ENCODE measurements at places on chromosomes 5 and 9. TPM values are rescaled to one million over a fixed set of nuclear protein-coding genes. Genes with fewer than 3 reads are reported as not detected.

C5orf52 gene
- total RNA-seq, result not detected

OR1J2 gene
- total RNA-seq, result not detected

PKD2L2 gene
- total RNA-seq, result 0.42 TPM

CARTPT gene
- total RNA-seq, result not detected

FRRS1L gene
- 2.5 TPM for total RNA-seq

PCDHB4 gene
- total RNA-seq, result 1.6 TPM

PCDHB5 gene
- total RNA-seq, result 7.2 TPM

TLR4 gene
- 12.8 TPM for total RNA-seq

TSSK1B gene
- total RNA-seq, result not detected

FCHO2 gene
- total RNA-seq, result 19.9 TPM

IL4 gene
- not detected for total RNA-seq

PCDHAC1 gene
- total RNA-seq, result not detected

CCDC187 gene
- not detected for total RNA-seq

CDH9 gene
- total RNA-seq, result not detected

BSPRY gene
- 1.3 TPM for total RNA-seq

PRSS3 gene
- total RNA-seq, result not detected

SPACA9 gene
- 6.3 TPM for total RNA-seq

GABRG2 gene
- total RNA-seq, result not detected

MYOZ3 gene
- 5.3 TPM for total RNA-seq

BOD1 gene
- 54.3 TPM for total RNA-seq

TMEM215 gene
- not detected for total RNA-seq

WNK2 gene
- 138 TPM for total RNA-seq

RLN1 gene
- 0.33 TPM for total RNA-seq

NMUR2 gene
- not detected for total RNA-seq

SGCD gene
- total RNA-seq, result 122 TPM

GABRA6 gene
- not detected for total RNA-seq

DOCK8 gene
- total RNA-seq, result 2.1 TPM

C5orf46 gene
- total RNA-seq, result 4.7 TPM

CCNO gene
- total RNA-seq, result not detected

SPATA31C1 gene
- total RNA-seq, result not detected

IGFBPL1 gene
- total RNA-seq, result not detected

CATSPER3 gene
- total RNA-seq, result 0.48 TPM
